ENCODE measurements at places on chromosomes 3 and 15.

GRCh38 chr3:138366006-138366759, 17.8 kb downstream of the MRAS start:
- DNase-seq: no peak

- no peak for DNase-seq
Observed at GRCh38 chr15:27059610-27060202, 88.7 kb downstream of the GABRG3 start.

- no peak for DNase-seq
Observed at GRCh38 chr3:152505926-152506325, 237.2 kb downstream of the MBNL1 start.

- DNase-seq: no peak
Observed at GRCh38 chr15:100696452-100696851, 94.1 kb downstream of the ASB7 start.

GRCh38 chr3:30687930-30688570, 81.6 kb downstream of the TGFBR2 start:
- no peak for DNase-seq

DNA sequence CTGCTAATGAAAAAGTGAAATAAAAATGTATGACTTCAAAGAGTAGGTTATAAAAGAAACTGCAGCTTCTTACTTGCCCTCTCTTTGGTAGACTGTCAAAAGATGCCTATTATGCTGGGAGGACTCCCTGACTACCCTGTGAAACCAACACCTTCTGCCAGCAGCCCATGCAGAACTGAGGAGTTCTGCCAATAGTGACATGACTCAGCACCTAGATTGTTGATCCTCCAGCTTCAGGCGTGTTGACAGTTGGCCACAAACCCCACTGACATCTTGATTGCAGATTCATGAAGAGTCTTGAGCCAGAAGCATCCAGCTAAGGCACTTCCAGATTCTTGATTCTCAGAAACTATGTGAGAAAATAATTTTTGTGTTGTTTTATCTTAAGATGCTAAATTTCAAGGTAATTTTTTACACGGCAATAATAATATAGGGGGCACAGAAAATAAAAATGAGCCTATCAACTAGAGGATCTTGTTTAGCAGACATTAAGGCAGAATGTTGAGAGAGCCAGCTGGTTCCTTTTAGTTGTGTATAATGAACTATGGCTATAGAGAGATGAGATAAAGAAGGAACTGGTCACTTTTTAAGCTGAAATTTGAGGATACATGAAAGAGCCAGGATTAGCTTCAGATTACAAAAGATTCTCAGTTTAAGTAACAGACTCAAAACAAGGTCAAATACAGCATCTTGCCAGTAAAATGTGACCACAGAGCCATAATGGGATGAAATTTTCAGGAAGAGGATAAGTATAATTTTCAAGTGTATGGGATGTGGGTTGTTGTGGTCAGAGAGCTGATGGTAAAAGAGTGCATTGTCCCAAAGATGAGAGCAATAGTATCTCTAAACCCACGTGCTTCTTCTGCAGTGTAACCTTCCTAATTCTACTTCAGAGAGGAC, 588.7 kb upstream of the CBLB start:
- peak; percentile 12 for DNase-seq

GRCh38 chr3:85838921-85839320, 880.1 kb downstream of the CADM2 start:
- DNase-seq: no peak

DNA sequence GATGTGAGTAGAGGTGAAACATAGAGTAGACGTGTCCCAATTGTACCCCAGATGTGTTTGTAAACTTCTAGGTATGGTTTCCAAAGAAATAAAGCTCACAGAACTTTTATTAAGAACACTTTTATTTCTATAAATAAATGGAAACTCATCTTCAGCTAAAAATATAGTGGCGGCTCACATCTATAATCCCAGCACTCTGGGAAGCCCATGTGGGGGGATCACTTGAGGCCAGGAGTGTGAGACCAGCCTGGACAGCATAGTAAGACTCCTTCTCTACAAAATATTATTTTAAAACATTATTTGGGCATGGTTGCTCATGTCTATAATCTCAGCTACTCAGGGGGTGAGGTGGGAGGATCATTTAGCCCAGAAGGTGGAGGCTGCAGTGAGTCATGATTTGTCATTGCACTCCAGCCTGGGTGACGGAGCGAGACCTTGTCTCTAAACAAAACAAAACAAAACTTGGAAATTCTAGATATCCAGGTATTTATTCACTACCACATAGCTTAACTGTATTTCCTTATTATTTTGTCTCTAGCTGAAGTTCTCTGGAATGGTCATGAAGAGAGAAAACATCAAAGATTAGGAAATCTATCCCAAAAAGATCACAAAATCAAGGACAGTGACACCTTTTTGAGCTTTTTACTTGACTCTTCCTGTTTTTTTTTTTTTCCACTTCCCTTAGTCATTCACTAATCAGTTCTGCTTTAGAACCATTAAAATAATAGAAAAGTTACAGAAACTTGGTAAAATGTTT, 258.1 kb downstream of the TIGIT start:
- no peak for DNase-seq

DNA sequence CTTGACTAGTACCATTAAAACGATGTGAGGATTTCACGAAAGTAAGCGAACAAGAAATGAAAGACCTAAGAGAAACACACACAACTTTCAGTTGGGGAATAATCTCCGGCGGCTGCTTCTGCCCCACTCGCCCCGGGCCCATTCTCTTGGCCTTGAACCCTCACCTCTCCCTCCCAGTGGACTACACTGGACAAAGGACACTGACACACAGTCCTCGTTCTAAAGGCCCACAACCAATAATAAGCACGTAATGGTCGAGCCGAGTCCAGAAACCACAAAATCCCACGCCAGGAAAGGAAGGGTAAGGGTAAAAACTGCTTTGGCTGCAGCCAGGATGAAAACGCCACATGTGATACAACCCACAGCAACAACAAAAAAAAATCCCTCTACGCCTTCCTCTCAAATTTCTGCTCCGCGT, 469 bp downstream of the ZNF770 start:
- no peak for DNase-seq

GRCh38 chr15:77966540-77967234, 110.8 kb downstream of the TBC1D2B start:
- DNase-seq: no peak

DNA sequence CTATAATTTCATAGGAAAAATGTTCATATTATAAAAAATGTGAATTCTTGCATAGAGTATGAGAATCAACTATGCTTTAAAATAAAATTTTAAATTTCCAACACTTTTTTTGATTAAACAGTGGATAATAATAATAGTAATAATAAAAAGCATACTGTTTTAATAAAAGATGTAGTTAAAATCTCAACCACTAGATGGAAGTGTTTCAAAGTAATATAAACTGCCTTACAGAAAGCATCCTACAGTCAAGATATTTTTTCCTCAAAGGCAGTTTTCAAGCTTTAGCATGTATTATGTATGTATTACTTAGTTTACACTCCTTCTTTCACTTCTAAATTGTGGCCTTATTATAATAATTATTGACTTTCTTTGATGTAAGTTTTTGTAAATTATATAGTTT, 217.5 kb downstream of the CHL1 start:
- DNase-seq: no peak

DNA sequence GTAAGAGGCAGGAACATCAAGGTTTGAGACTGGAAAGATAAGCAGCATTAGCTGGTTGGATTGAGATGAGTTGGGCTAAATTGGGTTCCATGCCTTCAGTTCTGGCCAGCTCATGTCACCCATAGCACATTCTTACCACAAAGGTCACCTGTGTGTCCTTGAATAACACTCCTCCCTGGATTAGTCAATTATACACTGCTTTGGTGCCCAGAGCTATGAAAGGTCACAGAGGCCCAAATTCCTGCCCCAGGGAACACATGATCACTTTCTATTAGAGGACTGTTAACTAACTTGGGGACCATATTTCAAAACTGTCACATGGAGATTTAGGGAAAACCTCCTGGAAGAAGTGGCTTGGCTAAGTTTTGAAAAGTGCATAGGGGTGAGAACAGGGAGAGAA, 40.1 kb upstream of the XCR1 start:
- DNase-seq: no peak

DNA sequence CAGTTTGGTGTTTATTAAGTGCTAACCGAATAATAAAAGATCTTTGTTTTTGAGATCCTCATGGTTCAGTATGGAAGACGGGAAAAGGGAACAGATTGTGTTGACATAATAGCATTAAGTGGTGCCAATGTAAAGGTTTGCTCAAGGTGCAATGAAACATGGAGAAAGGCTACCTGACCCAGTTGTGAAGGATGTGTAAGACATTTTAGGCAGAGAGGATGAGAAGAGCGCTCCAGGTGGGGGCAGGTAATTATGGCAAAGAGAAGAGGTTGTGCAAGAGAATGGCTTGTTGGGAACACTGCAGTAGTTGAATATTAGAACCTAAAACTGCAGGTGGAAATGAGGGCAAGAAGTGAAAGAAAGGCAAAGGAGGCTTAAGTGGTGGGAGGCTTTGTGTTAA, 140.8 kb downstream of the DIPK2A start:
- DNase-seq: no peak

- no peak for DNase-seq
Observed at GRCh38 chr15:67372986-67373675, 118.5 kb downstream of the IQCH start.

GRCh38 chr15:85570336-85570735, 189.9 kb downstream of the AKAP13 start:
- no peak for DNase-seq

- DNase-seq: no peak
Observed at GRCh38 chr3:101379658-101380376, 59.4 kb upstream of the IMPG2 start.

- DNase-seq: no peak
Observed at GRCh38 chr3:30184091-30184810, 422.1 kb upstream of the TGFBR2 start.

DNA sequence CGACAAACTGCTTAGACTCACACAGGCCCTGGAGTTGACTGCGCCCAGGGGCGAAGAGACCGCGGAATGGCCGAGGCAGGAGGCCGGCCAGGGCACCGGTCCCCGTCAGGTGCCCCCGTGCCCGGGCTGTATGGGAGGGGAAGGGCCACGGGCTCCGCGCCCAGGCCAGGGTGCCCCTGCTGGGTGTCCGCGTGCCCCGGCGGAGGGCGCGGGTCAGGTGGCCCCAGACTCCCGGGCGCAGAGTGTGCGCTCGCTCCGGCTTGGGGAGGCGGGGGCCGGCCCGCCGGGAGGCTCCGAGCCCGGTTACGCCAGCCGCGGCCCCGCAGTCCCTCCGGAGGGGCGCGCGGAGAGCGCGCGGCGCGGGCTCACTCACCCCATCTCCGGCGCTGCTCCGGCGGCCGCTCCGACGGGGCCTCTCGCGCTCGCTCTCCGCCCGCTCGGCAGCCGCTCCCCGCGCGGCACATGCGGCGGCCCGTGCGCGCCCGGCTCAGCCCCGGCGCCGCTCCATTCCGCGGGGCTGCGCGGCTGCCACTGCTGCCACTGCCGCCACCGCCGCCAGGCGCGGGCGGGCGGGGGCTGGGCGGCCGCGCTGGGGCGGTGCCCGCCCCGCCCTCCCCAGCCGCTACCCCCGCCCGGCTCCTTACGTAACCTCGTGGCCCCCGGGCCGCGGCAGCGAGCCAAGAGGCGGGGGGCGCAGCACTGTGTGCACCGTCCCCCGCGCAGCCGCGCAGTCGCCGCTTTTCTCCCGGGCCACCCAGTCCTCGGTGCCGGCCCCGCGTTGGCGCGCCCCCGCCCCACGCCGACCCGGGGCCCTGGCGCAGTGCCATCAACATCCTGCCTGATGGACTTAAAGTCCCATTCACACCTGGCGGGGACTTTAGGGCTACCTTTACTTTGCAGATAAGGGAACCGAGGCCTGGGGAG, at the start of gene HOMER2:
TSS of gene HOMER2 (minus strand) at position 563 of the 924 bp plus-strand sequence. CDS start at position 378, 185 bp downstream.
- no peak for DNase-seq

- no peak for DNase-seq
Observed at GRCh38 chr15:69592954-69593353, 140.3 kb downstream of the RPLP1 start.

DNA sequence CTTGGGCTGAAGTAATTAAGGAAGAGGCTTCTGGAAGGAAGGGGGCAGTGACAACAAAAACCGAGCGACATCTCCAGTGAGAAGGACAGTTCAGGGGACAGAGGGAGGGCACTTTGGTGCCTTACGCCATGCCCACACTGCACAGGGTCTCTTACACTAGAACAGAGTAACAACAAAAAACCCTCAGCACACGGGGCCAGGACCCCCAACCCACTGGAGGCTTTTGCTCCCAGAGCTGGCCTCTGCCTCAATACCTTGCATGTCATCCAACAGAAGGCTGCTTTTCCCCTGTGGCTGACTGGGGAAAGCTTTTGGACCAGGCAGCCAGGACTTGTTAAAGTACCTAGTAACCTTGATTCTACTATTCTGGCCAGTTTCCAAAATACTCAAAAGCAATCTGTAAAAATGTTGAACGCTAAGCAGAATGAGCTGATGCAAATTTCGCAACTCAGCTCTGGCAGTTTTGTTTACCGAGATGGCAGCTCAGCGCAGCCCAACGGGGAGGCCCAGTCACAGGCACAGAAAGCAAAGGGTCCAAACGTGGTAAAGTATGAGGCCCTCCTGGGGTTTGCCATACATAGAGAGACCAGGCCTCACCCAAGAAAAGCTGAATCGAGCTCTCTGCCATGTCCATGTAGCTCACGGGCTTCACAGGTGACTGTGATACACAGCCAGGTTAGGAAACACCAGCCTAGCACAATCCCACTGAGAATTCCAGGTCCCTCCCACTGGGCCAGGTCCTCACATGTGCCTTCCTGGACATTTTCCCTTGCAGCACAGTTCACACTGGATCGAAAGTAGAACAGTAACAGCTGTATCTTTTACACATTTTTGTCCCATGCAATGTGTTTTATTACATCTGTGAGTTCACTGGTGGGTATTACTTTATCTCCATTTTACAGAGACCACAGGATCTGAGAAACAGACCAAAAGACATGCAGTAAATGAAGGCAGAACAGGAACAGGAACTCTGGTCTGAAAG, 6.0 kb downstream of the CHCHD4 start:
- DNase-seq: no peak

DNA sequence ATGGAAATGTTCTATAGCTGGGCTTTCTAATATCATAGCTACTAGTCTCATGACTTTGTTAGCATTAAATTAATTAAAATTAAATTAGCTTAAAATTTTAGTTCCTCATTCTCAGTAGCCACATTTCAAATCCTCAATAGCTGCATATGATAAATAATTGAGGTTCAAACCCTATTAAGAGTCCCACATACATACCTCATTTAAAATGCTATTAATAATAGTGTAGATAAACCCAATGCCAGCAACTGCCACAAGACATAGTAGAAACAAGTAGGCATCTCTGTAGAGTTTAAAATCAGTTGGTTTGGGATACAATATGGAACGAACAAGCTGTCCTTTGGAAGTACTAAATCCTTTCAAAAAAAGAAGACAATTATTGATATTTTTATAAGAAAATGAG, 39.1 kb downstream of the ATP13A3 start:
- DNase-seq: no peak

- DNase-seq: no peak
Observed at GRCh38 chr15:23877502-23878412, 190.7 kb upstream of the NDN start.

- DNase-seq: no peak
Observed at GRCh38 chr3:15099364-15100098, 583 bp upstream of the RBSN start.

- peak; percentile 3 for DNase-seq
Observed at GRCh38 chr3:12287727-12288181, 1.1 kb upstream of the PPARG start.

All from GM12892 (cell line).